ENCODE measurements at places on chromosomes 2 and 18.

DNA sequence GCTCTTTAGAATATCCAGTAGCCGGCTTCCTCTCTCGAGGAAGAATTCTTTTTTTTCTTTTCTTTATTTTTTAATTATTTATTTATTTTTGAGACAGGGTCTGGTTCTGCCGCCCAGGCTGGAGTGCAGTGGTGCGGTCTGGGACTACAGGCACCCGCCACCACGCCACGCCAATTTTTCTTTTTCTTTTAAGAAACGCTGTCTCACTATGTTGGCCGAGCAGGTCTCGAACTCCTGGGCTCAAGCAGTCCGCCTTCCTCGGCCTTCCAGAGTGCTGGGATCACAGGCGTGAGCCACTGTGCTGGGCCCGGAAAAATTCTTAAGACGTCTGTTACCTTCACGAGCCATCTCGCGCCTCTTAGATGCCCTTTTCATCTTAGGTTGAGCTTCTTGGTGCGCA, 931 bp upstream of the TMEM131 start:
- DNase-seq, result no peak

GRCh38 chr2:122100346-122100745, 344.9 kb downstream of the TSN start:
- no peak for DNase-seq

GRCh38 chr2:134453476-134453875, 199.6 kb downstream of the MGAT5 start:
- DNase-seq, result no peak

DNA sequence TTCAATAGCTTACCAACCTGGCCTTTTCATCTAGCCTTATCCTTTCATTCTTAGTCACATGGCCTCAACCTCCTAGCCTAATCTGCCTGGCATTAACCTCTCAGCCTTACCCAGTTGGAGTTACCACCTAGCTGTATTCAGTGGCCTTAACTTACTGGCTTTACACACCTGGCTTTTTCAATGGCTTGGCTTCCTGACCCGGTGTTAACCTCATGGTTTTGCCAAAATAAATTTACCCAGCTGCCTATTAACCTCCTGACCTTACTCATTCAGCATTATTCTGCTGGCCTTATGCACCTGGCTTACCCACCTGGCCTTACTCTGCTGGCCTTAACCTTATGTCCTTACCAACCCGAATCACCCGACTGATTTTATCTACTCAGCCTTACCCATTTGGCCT, 135.5 kb upstream of the ZSWIM2 start:
- no peak for DNase-seq

GRCh38 chr2:230913406-230914143, 11.5 kb downstream of the GPR55 start:
- DNase-seq, result peak; percentile 56

GRCh38 chr18:45019469-45019868, 338.8 kb downstream of the SETBP1 start:
- DNase-seq, result no peak

- no peak for DNase-seq
Measured at GRCh38 chr2:75573145-75573878, 12.6 kb upstream of the EVA1A start.

- DNase-seq, result peak; percentile 50
Measured at GRCh38 chr18:50879302-50880118, 592 bp downstream of the ME2 start.

DNA sequence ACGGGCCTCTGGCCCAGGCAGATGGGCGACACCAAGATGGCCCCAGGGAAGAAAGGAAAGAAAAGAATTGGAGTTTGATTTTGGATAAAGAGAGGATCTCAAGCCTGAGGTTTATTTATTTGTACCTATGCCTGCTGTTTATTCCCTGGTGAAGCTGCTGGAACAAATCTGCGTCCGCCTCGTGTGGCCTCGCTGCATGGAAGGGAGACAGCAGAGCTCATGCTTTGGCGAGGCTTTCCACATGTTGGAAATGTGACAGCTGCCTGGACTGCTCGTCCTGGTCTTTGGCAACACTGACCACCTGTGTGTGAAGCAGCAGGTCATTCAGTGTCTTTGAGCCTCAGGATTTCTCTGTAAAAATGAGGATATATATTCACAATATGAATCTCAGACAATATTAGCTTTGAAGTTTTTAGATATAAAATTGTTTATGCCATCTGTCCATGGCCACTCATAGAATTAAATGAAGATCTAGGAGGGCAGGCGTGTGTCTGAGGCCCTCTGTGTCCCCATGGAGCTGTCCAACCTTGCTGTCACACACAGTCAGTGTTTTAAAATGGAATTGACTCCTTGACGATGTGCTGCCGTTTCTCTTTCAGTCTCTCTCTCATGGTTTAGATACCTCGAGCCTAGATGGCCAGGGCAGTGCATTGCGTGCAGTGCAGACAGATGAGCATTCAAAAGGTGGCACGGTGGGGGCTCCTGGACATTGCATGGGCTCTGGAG, 94.3 kb downstream of the SOCS6 start:
- no peak for DNase-seq

DNA sequence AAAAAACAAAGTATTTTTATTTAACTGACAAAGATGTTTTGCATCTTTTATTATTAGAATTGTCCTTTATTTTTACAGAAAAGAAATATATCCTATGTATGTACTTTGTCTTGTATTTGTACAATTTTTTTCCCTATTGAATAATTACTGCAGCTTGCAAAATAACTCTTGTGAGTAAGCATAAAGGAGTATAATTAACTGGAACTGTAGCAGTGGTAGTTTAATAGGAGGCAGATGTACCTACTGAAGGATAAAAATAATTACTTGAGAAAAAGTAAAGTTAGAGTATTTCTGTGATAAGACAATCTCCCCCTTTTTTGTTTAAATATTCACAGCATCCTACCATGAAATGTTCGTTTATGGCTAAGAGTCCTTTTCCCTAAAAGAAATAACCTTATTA, 34.7 kb downstream of the EHBP1 start:
- DNase-seq, result no peak

DNA sequence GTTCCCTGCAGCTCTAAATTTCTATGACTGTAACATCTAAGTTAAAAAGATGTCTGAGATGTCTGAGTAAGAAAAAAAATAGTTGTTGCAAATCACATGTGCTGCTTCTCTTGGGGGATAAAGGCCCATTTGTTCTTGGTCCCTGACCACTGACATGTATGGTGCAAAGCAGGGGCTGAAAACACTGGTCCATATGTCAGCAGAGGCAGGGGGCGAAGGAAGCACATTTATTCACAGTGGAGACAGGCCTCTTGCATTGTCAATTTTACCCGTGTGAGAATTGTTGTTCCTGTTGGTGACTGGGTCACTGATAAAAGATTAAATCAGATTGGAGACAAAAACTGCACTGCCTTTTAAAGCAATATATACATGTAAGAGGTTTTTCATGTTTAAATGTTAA, 38.8 kb downstream of the PRKCE start:
- DNase-seq, result no peak

- DNase-seq, result no peak
Measured at GRCh38 chr2:225494100-225494459, 94.6 kb downstream of the NYAP2 start.

- DNase-seq, result peak; percentile 46
Measured at GRCh38 chr2:60560734-60561644, 7.5 kb upstream of the BCL11A start.

GRCh38 chr2:127011796-127012195, 95.2 kb downstream of the BIN1 start:
- no peak for DNase-seq

DNA sequence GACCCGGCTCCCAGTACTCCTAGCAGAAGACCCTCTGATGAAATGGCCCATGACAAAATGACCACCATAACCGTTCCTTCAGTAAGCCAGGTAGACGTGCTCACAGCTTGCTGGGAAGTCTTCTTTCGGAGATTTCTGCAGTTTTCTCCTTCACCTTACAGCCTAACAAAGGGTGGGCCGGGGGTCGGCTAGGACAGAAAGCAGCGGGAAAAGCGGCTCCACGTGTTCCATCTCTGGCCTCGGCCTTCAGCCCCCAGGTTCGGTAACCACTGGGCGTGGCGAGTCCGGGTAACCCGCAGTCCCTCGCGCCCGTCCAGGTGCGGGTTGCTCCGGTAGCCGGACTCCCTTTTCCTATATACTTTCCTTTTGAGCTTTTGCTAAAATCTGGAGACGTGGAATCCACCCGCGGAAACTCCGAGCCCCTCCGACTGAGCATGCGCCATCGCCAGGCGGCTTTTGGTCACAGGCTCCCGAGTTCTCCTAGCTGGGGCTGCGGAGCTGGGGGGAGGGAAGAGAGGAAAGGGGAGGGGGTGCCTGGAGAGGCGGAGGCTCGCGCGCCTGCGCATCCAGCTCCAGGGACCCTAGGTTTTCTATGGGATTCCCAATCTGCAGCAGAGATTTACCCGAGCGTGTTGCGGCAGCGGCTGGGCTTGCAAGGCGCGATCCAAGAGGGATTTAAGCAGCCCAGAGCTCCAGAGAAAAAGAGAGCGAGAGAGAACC, at the start of gene VSNL1:
Gene VSNL1 (plus strand): TSS at position 604 of the 720 bp plus-strand sequence. CDS start 51,379 bp downstream, outside the sequence.
- DNase-seq, result peak; percentile 38

- no peak for DNase-seq
Measured at GRCh38 chr2:38405917-38406596, 29.0 kb upstream of the ATL2 start.

DNA sequence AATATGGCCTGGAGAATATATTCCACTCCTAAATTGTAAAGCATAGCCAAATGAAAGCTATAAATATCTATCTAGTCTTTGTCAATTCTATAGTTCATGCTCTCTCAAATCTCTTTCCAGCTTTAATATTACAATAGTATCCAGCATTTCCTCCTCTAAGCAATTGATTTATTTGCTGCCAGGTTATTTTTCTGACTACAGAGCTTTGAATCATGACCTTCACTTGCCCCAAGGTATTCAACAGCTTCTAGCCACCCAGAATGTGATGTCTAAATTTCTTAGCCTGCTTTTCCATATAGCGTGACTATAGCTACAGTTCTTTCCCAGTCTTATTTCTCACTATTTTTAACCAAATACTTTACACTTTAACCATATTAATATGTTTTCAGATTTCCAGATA, 1287.6 kb downstream of the LRP1B start:
- no peak for DNase-seq

GRCh38 chr2:212193803-212194202, 344.8 kb downstream of the ERBB4 start:
- DNase-seq, result no peak

DNA sequence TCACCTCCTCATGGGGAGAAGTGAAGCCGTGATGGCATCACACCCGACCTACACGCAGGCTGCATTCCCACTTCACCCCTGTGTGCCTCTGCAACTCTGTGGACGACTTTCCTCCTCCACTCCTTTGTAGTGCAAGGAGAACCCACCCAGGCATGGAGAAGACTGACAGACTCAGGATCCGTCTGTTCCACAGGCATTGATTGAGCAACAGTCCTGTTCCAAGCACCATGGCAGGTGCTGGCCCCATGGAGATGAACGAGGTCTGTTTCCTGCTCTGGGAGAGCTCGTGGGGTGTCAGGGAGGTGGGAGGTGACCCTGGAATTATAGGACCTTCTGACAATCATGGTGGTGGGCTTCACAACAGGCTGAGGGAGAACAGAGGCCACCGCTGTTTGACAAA, 284.7 kb upstream of the HDAC4 start:
- DNase-seq, result no peak

- no peak for DNase-seq
Measured at GRCh38 chr2:163401481-163401880, 334.3 kb downstream of the FIGN start.

DNA sequence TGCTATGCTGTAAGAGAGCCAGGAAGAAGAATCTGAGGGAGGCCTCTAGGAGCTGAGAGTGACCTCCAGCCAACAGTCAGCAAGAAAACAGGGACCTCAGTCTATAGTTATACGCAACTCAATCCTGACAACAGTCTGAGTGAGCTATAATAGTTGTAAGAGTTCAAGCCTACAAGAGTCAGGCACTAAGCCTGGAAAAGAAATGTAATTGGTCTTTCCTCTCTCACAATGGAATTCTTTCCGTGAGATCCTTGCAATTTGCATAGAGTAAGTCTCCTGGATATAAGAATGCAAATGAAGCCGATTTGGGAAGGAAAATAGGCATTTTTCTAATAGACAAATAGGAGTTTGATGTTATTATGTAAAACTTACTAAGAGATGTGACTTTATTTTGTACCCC, 1332.6 kb upstream of the CELF4 start:
- no peak for DNase-seq

DNA sequence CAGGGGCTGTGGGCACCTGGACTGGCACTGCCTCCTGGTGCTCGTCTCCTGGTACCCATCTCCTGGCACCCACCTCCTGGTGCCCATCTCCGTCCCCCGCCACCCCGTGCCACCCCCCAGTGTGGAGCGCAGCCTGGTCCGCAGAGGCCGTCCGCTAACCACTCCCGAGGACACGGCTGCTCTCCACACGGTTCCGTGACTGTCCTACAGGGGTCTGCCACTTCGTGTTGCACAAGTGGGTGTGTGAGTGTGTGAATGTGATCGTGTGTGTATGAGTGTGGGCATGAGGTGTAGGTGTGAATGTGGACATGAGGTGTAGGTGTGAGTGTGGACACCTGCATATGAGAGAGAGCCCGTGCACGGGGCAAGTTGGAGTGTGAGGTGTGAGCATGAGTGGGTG, 119.4 kb upstream of the HS6ST1 start:
- no peak for DNase-seq
